ENCODE measurements at places on chromosomes 2 and 18. TPM values are rescaled to one million over a fixed set of nuclear protein-coding genes. Genes with fewer than 3 reads are reported as not detected.
A peak's percentile ranks its signal among the peaks of the same experiment; 100 is the strongest.

DNA sequence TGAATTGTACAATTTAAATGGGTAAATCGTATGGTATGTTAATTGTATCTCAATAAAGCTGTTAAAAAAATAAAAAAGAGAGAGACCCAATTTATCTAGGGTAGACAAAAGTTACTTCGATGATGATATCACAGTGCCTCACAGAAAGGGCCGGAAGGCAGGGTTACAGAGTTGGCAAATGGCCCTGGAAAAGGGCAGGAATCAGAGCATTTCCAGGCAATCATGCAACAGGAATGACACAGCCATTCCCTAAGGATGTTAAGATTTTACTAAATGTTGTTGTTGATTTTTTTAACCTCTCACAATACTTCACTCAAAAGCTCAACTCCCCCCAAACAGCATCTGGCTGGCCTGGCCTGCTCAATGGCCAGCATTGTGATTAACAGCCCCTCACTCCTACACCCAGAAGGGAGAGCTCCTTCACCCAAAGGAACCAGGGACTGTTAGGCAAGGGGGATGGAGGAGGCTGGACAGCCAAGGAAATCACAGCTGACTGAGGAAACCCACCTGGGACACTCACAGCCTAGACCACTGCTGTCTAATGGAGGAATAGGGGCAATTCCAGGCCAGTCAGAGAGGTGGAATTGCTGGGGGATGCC is 7.7 kb upstream of the SP100 start:
- DNase-seq = no peak

DNA sequence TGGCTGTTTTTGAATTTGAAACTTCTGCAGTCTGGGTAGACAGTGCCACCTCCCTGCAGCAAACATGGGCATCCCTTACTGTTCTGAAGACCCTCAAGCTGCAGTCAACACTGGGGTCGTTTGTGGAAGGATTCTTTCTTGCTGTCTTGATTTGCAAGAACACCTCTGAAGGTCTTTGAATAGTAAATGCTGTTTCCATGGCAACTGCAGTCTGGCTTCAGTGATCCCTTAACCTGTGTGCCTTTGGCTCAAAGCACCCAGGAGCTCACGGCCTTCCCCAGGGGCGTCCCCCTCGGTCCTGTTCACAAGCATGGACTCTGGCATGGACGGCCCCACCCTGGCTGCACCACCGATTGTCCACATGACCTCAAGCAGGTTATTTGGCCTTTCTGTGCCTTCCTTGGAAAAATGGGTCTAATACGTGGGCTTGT is 38.3 kb downstream of the LRRFIP1 start:
- DNase-seq = peak; percentile 62

DNA sequence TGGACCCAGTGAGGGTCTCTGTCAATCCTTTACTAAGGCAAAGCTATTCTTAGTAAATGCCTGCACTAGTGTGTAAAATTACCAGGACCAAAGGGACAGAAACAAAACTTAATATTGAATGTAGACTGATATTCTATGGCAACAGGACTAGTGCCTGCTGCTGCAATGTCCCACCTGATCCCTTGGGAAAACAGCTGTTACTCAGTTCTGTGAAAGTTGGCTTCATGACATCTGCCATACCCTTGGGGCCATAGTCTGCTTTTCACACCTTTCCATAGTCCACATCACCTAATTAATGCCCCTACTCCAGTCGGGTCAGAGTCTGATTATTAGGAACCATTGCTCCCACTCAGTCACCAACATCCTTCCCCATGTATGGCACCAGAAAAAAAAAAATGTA is 14.5 kb downstream of the DNAJC27 start:
- DNase-seq = no peak

Gene RTTN
- polyA plus RNA-seq = 15.9 TPM
